Pons (tissue), 1 donor: ENCODE measurements at places on chromosomes 6 and 20.

DNA sequence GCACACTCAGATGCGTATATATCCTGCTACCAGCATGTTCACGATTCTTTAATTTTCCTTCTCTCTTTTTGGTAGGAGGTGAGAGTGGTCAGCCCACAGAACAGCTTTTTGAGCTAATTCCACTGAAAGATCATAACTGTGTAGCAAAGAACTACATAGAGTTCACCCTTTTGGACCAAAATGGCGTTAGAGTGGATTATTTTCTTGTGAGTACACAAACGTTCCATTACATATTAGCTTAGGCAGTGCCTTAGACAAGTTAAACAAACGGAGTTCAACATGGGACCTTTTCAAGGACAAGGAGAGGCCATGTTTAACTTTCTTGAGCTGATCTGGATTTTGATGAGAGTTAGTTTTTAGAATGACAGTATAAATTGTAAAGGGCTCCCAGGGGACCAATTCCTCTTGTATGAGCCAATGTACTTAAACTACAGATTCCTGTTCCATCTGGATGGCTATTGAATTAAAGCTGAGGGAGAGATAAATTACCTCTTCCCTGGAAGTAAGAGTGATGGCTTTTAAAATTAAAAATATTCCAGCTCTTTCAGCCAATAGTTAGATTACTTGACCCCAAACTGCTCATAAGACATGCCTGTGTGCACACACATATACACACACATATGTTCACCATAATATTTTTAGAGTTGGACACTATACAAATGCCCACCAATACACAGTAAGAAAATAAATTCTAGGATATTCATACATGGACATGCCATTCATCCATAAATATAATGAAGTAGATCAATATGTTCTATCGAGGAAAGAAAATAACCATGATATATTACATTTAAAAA lies 25.6 kb upstream of the ARMH2 start:
- DNase-seq, result no peak

DNA sequence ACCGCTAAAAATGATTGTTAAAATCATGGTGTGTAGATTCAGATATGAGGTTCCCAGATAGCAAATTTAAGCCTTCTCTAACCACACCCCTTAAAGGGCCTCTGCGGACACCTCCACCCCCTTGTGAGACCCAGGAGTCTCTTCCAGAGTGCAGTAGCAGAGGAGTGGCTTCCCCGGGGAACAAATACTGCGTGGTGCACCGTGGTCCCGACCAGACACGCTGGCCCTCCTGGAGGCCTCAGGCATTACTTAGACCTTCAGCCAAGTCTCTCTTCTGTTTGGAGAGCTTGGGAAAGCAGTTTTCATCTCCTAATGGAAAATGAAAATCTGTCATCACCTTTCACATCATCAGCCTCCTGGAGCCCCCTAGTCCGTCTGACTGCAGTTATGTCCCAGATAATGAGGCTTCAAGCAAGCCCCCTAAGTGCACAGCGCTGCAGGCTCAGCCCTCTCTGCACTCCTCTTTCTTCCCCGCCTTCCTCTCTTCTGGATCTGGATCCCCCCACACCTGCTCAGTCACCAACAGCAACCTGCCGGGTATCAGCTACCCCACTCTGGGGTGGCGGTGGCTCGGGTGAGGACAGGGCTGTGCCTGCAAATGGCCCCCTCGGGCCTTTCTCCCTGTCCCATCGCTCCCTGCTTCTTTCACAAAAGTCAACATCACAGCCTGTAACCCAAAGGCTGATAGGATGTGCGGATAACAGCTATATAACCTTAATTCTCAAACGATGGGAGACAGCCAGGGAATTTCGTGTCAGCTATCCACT lies 58.8 kb upstream of the TAGAP start:
- DNase-seq, result no peak

DNA sequence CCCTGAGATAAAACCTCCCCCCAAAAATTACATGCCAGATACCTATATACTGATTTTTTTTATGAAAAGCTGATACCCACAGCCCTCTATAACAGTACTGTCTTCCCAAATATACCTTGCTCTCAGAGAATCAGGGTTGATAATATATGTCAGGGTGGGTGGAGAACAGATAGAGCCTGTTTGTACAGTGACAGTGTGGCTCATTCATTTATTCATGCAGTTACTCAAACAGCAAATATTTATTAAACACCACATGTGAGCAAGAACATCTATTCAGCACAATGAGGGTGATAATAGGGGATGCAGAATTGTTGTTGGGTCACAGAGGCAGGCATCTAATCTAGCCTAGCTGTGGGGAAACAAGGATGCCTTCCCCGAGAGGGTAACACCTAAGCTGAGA lies 334.2 kb downstream of the MAFB start:
- DNase-seq, result no peak

- no peak for DNase-seq
These were observed 32.7 kb upstream of the MRPS10 start for GRCh38 chr6:42250274-42250931.

GRCh38 chr6:90720404-90720803 lies 133.5 kb upstream of the MAP3K7 start:
- DNase-seq, result no peak

DNA sequence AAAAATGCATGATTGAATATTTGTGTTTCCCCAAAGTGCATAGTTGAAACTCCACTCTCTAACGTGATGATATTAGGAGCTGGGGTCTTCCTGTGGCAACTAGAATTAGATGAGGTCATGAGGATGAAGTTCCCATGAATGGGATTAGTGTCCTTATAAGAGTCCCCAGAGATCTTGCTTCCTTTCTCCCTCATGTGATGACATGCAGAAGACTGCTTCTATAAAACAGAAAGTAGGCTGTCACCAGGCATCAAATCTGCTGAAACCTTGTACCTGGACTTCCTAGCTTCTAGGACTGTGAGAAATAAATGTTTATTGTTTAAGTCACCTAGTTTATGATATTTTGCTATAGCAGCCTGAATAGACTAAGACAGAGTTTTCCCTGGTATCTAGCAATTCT lies 586.5 kb upstream of the EPHA7 start:
- no peak for DNase-seq

- DNase-seq, result no peak
These were observed 10.3 kb downstream of the AARS2 start for GRCh38 chr6:44302856-44303255.

DNA sequence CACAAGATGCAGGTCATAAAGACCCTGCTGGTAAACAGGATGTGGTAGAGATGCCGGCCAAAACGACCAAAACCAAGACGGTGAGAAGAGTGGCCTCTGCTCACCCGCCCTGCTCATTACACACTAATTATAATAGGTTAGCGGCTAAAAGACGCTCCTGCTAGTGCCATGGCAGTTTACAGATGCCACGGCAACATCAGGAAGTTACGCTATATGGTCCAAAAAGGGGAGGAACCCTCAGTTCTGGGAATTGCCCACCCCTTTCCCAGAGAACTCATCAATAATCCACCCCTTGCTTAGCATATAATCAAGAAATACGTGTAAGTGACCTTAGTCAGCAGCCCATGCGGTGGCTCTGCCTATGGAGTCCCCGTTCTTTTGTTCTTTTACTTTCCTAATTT lies 17.6 kb downstream of the BHLHE23 start:
- no peak for DNase-seq

DNA sequence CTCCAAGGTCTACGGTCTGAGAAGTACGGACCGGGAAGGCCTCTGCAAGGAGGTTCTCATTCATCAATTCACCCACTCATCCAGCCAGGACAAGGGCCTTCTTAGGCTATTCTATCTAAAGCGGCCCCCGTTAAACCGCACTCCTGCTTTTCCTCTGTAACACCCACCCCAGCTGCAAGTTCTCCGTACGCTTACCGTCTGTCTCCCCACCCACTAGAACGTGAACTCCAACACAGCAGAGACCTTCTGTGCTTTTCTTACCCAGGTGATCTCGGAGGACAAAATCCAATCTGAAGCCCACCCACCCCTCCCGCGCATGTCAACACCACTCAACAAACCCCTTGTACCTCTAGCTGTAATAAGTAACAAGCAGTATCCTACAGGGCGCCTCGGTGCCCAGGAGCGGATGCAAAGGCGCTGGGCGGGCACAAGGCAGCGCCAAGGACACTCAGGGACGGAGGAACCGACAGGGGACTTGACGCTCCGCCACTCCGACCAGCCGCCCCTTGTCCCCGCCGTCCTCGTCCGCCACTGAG lies 351 bp downstream of the AURKA start:
- DNase-seq, result no peak

DNA sequence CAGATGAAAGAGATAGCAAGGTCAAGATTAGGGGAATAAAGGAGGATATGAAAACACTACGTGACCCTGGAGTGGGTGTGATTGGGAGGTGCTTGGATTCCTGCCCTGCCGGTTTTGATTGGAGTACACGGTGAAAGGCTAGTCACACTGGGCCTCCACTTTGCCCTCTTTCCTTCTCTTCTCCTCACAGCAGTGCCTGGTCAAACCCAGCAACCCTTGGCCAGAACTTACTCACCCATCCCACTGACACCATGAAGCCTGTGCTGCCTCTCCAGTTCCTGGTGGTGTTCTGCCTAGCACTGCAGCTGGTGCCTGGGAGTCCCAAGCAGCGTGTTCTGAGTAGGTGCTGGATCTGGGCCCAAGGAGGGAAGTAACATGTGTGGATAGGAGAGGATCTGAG lies at the start of gene WFDC13:
Gene WFDC13, plus strand, starts transcription at position 166 of the 400 bp plus-strand sequence. Its CDS starts 86 bp downstream, at position 252.
- DNase-seq, result no peak

DNA sequence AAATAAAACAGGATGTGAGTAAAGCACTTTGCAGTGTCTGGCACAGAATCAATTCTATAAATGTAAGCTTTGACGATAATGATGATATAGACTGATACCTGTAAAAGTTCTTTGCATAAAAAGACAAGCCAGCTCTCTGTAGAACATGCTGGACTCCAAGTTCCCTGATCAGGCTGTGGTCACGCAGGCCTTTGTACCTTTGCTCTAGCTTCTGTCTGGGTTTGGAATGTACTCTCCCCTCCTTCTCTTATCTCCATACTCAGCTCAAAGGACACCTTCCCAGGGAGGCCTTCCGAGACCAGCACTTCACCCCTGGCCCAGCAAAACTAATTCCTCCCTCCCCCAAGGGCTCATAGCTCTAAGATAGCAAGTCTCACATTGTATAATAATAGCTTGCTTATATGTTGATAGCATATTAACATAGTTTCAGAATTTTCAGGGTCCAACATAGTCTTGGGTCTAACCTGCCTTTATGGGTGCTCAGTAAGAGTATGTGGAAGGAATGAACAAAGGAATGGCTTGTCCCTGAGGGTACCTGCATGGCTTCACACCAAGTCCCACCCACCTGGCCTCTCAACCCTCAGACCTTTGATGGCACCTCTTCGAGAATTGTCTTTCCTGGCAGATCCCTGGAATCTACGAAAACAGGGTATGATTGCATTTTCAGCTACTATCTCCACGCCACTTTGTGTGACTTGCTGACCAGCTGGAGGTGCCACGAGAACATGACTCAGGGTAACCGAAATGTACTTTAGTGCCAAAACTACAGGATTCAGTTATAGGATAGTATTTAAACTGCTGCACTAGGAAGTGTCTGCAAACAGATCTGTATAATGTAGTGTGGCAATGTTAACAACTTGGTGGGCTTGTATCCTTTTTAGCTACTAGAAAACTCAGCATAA lies 41.7 kb upstream of the PIM1 start:
- no peak for DNase-seq

- no peak for DNase-seq
These were observed 5.9 kb upstream of the NQO2 start for GRCh38 chr6:2993755-2994317.

GRCh38 chr6:108295676-108296075 lies 822 bp downstream of the AFG1L start:
- no peak for DNase-seq

- DNase-seq, result no peak
These were observed 77.9 kb upstream of the B3GAT2 start for GRCh38 chr6:71034563-71035345.

GRCh38 chr6:37840143-37840939 lies 20.8 kb downstream of the ZFAND3 start:
- no peak for DNase-seq

DNA sequence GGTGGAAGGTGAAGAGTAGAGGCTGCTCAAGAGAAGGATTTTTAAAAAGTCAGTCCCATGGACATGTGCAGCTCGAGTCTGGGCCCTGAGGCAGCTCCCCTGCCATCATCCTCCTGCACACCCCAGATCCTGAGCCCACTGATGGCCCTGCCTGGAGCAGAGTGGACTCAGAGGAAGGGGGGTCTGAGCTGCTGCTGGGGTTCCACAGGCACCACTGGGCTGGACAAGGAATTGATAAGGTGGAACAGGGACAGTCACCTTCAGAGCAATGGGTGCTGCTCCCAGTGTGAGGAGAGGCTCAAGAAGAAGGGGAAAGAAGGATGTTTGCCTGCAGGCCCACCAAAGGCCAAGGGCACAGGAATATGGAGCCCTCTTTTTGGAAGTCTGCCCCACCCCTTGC lies 6.2 kb downstream of the ULBP2 start:
- DNase-seq, result no peak

- no peak for DNase-seq
These were observed 21.2 kb downstream of the TGM2 start for GRCh38 chr20:38143646-38144554.

DNA sequence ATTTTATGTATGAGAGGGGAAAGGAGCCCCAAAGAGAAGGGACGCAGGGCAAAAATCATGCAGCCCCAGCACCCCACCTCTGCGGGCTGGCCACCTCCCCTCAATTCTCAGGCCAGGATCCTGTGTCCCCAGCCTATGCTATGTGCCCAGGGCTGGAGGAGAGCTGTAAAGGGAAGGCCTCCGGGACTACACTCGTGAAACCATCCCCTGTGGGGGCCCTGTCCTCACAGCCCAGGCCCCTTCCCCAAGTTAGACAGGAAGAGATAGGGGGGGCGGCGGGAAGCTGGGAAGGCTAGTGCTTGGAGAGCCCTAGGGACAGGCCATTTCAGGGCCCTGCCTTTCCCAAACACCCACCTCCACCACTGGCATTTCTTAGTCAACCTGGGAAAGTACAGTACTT lies 1.4 kb upstream of the COL11A2 start:
- no peak for DNase-seq

GRCh38 chr6:67736816-67737215 lies 898.3 kb upstream of the ADGRB3 start:
- no peak for DNase-seq

DNA sequence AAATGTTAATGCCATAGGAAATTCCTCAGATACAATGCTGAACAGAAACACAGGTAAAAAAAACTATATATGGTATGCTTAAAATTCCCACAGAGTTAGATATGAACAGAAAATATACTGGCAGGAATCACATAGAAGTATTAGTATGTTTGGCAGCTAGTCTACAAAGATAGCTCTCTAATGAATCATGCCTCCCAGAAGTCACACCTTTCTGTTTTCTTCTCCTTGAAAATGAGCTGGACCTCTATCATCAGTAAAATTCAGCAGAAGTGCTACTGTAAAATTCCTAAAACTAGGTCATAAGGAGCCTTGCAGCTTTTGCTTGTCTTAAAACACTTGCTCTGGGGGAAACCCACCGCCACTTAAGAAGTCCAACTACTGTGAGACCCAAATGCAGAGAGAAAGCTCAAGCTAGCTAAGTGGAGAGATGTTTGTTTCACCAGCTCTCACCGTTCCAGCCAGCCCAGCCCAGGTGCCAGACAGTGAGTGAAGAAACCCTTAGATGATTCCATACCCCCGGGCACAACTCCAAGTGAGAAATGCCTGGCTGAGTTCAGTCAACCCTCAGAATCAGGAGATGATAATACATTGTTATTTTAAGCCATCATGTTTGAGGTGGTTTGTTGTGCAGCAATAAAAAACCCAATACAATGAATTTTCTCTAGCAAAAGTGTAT lies 43.0 kb downstream of the TSPYL4 start:
- DNase-seq, result no peak

GRCh38 chr6:36277946-36278470 lies 8.1 kb downstream of the PNPLA1 start:
- no peak for DNase-seq

GRCh38 chr6:167930295-167930694 lies 67.2 kb upstream of the KIF25 start:
- no peak for DNase-seq

- DNase-seq, result no peak
These were observed 205.5 kb downstream of the MMUT start for GRCh38 chr6:49257549-49257948.
